ENCODE measurements at places on chromosomes 1 and 21. TPM values are rescaled to one million over a fixed set of nuclear protein-coding genes. Genes with fewer than 3 reads are reported as not detected.

GRCh38 chr1:88150330-88150729, 533.7 kb upstream of the PKN2 start:
- no peak for DNase-seq

DNA sequence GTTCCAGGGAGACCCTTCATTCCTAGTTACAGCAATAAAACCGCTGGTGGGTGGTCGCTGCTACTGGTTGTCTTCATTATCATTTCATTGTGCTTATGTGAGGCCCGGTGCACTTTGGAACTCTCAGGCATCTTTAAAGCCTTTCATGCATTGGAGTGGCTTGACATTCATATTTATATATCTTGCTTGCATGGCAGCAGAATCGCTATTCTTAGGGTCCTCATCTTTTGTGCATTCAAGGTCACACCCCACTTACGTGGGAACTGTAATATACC, 110.1 kb downstream of the ZBTB18 start:
- no peak for DNase-seq

Gene SLC66A1
- 15.3 TPM for total RNA-seq

GRCh38 chr1:172874950-172875349, 175.8 kb downstream of the TNFSF18 start:
- no peak for DNase-seq

DNA sequence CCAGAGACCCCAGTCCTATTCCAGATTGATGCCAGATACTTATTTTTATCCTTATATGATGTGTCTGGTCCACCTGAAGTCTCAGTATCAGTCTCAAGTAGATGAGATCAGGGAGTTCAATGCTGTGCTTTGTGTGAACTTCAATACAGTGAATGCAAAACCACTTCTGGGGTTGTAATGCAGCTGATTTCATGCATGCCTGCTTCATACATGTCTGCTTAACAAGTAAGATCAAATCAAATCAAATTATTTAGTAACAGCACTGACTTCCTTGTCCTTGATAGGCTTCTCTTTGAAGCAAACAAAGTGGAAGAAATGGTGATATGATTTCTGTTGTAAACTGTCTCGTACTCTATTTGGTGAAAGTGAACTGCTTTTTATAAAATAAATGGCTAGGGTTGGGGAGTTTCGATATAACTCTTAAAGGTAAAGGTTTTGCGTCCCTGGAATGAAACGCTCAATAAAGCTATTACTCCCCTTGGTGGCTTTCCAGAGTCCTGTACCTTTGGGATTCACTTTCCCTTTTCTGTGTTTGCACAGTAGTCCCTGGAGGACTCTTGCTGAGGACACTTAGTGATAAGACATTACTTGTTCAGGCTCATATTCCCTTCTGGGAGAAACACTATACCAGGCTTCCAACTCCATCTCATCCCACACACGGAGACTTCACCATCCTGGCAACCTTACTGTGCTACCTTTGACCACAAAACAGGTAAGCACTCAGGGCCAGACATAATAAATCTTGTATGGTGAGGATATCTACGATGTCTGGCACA, 59.3 kb downstream of the FH start:
- DNase-seq = no peak

- no peak for DNase-seq
These were observed 347.6 kb upstream of the AJAP1 start for GRCh38 chr1:4306559-4307467.

Gene TPM3
- 1,000 TPM for total RNA-seq
